Fibroblast of lung (primary cell): ENCODE measurements at places on chromosomes 5 and 9.

- DNase-seq: no peak
Observed at GRCh38 chr9:96423322-96423984, 5.3 kb upstream of the ZNF367 start.

DNA sequence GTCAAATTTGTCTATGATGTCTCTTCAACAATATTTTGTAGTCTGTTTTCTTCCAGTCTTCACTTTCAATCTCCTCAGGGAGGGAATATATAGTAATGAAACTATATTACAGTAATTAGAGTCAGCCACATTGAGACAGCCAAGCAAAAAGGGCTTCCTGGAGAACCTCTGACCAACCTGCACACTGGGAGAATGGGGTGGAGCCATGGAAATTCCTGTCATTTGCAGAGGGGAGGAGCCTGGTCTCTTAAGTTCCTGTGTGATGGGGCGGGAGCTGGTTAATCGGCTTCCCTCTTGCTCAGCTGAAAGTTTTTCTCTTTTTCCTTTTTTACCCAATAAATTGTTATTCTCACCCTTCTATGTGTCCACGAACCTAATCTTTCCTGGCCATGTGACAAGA, 1220.0 kb downstream of the PTPRD start:
- no peak for DNase-seq

DNA sequence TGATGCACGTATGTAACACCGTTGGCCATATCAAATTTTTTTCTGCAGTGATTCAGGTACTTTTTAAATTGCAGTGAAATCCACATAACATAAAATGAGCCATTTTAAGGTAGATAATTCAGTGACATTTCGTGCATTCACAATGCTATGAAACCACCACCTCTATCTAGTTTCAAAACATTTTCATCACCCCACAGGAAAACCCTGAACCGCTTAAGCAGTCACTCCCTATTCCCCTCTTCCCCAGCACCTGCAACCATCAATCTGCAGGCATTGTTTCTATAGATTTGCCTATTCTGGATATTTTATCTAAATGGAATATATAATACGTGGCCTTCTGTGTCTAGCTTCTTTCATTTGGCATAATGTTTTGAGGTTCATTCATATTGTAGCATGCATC, 79.2 kb downstream of the BOD1 start:
- no peak for DNase-seq

- DNase-seq: no peak
Observed at GRCh38 chr5:36656556-36656955, 50.1 kb downstream of the SLC1A3 start.

- peak; percentile 48 for DNase-seq
Observed at GRCh38 chr5:149367249-149367971, 9.6 kb downstream of the PCYOX1L start.

- DNase-seq: no peak
Observed at GRCh38 chr9:76894198-76894597, 11.7 kb downstream of the PRUNE2 start.

GRCh38 chr9:27054125-27054524, 48.7 kb upstream of the LRRC19 start:
- no peak for DNase-seq

- DNase-seq: no peak
Observed at GRCh38 chr9:134484479-134484878, 157.1 kb upstream of the COL5A1 start.

DNA sequence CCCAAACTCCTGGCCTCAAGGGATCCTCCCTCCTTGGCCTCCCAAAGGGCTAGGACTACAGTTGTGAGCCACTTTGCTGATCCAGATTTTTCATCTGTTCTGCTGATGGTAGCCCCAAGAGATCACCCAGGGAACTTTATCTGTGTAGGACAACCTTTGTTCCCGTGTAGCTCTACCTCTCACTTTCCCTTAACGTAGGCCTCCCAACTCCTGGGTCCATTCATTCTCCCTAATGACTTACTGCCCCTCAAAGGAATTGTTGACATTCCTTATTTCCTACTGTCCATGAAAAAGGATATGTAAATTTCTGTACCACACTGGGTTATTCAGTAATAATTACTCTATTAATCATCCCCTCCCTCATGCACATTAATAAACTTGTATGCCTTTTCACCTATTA, 51.0 kb upstream of the PHF24 start:
- DNase-seq: no peak

DNA sequence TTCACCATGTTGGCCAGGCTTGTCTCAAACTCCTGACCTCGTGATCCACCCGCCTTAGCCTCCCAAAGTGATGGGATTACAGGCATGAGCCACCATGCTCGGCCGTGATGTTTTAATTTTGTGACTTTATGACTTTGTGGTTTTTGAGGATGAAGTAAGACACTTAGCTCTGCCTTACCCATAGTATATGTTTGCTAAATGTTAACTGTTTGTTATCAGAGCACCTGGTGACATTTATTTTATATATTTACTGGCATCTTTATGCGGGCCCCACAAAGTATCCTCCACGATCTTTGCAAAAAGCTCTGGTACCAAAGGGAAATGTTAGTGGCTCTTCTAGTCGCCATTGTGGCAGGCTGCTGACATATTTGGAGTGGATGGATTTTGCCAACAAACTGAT, 6.7 kb downstream of the SLC23A1 start:
- no peak for DNase-seq

GRCh38 chr5:171023508-171023907, 161.7 kb downstream of the RANBP17 start:
- peak; percentile 17 for DNase-seq

GRCh38 chr9:20197976-20198685, 409.3 kb upstream of the SLC24A2 start:
- peak; percentile 20 for DNase-seq

DNA sequence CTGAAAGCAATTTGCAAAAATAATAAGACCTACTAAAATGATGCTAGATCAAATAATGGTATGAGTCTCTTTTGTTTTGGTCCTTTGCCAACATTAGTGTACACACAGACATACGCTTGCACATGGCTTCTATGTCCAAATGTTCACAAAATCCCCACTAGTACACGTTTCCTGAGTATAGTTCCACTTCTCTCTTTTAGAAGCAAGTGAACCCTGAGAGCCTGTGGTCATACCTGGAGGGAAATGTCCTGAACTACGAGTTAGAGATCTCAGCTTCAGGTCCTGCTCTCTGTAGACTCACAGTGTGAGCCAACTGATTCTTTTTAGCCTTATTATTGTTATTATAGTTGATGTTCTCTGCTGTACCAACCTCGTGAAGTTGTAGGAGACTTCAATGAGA, 47.3 kb upstream of the ACTBL2 start:
- DNase-seq: no peak

DNA sequence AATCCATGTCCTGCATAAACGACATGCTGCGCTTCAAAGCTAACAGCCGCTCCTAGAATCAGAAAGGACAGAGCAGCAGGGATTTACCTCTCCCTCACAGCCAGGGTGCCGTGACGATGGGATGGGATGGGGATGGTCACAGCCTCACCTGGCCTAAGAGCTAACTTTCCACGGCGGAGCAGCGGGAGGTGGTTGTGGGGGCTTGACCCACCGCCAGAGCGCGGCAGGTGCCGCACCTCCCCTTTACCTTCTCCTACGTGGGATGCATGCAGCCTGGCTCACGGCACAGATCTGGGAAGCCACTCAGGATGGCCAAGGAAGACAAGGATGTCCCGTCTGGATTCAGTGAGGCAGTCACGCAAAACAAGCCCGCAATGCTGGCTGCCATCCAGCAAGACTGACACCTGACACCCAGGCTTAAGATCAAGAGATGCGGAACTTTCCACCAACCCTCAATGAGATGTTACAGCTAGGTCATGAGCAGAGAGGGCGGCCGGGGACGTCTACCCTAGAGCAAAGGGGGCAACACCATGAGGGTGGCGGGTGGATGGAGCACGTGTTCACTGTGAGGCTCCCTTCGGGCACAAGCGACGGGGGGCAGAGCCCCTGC, 5.8 kb downstream of the BRD9 start:
- no peak for DNase-seq

- DNase-seq: no peak
Observed at GRCh38 chr9:70229579-70229978, 29.2 kb upstream of the SMC5 start.

GRCh38 chr5:944992-945685, 52.5 kb downstream of the TRIP13 start:
- DNase-seq: no peak

GRCh38 chr5:149605998-149606724, 24.9 kb downstream of the ARHGEF37 start:
- DNase-seq: peak; percentile 87

- DNase-seq: peak; percentile 92
Observed at GRCh38 chr5:82356808-82357671, 78.9 kb upstream of the RPS23 start.

DNA sequence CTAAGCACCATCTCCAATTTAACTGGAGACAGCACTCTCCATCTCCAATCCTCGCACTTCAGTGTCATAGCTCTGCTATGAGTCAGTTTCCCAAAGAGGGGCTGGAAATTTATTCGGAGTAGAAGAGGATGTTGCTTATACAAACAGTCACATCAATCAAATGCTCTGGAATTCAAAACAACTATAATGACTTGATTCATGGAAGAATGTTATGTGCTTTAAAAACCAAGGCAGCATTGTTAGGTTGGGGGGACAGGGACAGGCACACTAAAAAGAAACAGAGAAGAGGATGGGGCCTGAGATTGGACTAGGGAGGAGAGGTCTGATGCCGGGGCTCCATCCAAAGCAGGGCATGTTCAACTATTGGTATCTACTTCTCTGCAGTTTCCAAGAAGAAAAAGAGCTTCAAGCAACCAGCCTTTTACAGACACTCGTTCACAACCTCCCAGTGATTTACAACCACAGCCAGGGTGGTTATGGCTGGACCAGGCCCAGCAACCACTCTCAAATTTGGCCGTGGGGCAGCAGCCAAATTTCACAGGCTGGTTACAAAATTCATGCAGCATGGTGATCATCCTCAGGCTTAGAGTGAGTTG, 117.5 kb upstream of the ZNF366 start:
- DNase-seq: peak; percentile 76

- DNase-seq: no peak
Observed at GRCh38 chr9:126842977-126843799, 17.3 kb upstream of the ZBTB34 start.

- DNase-seq: no peak
Observed at GRCh38 chr5:84290161-84290560, 94.5 kb downstream of the EDIL3 start.

DNA sequence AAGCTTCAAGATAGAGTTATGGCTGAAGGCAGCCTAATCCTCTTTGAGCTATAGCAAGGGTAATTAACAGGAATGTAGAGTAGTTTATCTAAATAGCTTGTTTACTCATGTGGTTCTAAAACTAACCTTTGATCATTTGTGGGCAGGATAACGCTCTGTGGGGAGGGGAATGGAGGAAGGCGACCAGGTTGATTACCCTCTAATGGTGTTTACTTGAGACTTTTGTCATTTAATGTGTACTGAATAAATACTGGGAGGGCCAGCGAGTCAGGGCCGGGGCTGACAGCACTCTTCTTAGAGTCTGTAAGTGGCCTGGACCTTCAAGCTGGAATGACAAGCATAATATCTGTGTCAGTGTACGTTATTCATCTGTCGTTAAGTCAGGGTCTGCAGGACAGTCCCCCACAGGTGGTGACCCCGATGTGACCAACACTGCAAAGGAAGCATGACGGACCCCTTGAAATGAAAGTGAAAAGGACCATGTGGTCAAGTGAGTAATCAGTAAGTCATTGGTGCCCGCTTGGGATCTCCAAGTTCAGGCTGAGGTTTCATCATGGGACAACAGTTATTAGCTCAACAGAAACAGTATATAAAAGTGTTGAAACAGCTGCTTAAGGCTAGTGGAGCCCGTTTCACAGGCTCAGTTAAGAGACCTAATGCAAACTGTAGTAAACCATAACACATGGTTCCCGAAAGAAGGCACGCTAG, 162.6 kb downstream of the CPLANE1 start:
- peak; percentile 73 for DNase-seq

DNA sequence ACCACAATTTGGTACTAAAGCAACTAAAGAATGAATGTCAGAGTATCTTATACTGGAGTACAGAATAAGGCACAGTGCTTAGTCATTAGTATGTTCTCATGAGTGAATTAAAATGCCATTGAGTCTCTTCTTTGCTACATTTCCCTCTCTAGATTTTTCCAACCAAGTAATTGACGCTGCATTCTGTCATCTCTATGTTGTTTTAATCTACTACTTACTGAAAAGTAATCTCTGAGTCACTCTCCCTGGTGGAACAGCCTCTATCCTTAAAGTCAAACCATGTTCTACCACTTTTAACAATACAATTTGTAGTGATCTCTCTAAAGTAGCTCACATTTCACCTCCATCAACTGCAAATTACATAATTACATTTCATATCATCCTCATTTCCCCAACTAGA, 495.1 kb downstream of the CDH18 start:
- DNase-seq: peak; percentile 21

GRCh38 chr9:106936680-106937079, 73.7 kb downstream of the ZNF462 start:
- no peak for DNase-seq

GRCh38 chr5:120869831-120870230, 405.7 kb downstream of the PRR16 start:
- no peak for DNase-seq

DNA sequence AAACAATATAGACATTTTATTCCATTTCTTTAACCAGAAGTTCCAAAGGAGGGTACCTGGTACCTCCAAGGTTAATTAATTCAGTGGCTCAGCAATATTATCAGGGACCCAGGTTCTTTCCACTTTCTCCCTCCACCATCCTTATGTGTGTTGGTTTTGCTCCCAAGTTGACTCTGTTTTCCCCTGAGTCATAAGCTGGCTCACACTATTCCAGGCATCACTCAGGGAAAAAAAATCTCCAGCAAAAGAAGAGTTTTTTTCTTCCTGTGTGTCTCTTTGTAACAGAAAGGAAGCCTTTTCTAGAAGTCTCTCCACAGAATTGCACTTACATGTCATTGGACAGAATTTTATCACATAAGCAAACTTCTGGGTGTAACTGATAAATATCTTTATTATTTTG, 31.2 kb upstream of the GALNT10 start:
- peak; percentile 8 for DNase-seq

GRCh38 chr9:79357616-79358015, 214.1 kb upstream of the TLE4 start:
- DNase-seq: no peak

- DNase-seq: no peak
Observed at GRCh38 chr5:1815881-1816292, 14.7 kb downstream of the NDUFS6 start.

DNA sequence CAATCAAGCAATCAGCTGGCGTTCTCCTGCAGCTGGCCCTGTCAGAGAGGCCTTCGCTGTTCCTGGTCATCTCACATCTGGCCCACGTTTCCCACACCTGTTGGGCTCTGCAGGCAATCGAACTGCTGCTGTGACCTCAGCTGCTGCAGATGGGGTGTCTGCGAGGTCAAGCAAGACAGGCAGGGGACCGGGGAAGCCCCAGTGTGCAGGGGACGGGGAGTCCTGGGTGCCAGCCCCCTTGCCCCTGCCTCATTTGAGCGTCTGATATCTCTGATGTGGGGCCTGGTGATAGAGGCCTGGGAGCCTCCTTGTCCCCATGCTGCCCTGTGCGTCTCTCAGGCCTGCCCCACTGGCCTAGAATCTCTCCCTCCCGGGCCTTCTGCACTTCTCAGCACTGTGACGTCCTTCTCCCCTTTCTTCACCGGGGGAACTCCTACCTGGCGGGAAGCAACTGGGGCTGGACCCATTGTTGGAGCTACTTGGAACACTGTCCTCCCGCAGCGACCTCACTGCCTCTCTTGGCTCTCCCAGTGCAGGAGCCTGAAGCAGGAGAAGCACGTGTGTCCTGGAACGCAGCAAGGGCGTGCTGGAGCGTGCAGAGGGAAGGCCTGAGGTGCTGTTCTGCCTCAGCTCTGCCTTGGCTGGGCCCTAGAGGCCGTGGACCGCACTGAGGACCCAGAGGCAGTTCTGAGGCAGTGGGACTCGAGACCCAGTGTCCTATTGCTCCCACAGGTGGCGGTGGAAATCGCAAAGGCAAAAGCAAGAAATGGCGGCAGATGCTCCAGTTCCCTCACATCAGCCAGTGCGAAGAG, 3.9 kb downstream of the GRK6 start:
- no peak for DNase-seq
